ENCODE measurements at places on chromosomes 5 and 9.
A peak's percentile ranks its signal among the peaks of the same experiment; 100 is the strongest.

GRCh38 chr9:87214991-87215390 lies 267.7 kb upstream of the GAS1 start:
- DNase-seq: no peak

GRCh38 chr5:42228279-42228678 lies 195.0 kb upstream of the GHR start:
- DNase-seq: no peak

DNA sequence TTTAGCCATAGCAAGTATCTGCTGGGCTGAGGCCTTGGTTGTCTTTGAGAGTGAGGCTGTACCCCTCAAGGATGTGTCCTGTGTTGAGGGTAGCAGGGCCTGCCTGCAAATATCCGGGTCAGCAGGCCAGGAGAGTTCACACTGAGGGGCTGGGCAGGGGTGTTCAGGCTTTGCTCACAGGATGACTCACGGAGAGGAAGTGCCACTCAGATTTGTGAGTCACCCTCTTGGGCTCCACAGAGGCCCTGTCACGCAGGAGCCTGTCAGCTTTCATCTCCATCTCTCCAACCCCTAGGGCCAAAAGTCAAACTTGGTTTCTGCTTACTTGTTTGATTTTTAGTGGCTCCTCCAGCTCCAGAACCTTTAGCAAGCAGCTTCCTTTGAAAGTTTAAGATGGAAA lies 211.5 kb downstream of the SEC61B start:
- peak; percentile 95 for DNase-seq

DNA sequence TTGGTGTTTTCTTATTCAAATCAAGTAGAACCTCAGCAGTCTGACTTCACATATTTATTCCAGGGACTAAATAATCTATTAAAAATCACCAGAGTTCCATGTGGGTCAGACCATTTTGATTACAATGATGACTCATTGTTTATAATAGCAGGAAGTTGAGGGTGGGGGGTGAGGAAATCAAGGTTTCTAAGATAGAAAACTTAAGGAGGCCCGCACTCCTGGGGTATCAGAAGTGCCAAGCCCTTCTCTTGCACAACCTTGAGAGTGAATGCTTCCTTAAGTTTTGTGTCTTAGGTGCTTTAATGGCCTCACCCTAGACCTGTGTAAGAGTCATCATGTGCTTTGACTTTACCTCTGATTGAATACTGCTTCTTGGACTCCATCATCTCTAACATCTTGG lies 31.9 kb upstream of the NPR3 start:
- peak; percentile 23 for DNase-seq

GRCh38 chr9:83662933-83663332 lies 40.0 kb downstream of the IDNK start:
- no peak for DNase-seq

GRCh38 chr5:30102185-30102584 lies 1091.3 kb upstream of the CDH6 start:
- no peak for DNase-seq

GRCh38 chr9:89177012-89177943 lies 1.3 kb downstream of the SHC3 start:
- no peak for DNase-seq

GRCh38 chr9:125821078-125821477 lies 73.9 kb downstream of the PBX3 start:
- no peak for DNase-seq

- DNase-seq: no peak
These were observed 315.3 kb downstream of the GADD45G start for GRCh38 chr9:89920131-89920530.

DNA sequence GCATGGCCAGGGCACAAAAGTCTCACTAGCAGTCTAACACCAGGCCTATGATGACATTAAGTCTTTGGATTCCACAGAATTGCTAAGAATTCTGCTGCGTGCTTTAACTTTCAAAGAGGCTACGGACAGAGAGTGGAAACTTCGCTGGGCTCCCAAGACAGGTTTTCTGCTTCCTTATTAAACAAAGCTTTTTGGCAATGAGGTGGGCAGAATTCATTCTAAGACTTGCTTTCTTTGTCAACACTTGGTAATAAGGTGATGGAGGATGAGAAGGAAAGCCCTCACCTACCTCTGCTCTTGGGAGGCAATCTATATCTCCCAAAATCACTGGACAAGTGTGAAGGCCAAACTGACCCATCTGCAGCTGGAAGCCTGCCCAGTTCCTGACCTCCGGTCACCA lies 231.9 kb downstream of the ATPSCKMT start:
- no peak for DNase-seq

- peak; percentile 46 for DNase-seq
These were observed 21.5 kb upstream of the ARHGAP26 start for GRCh38 chr5:142748568-142749249.

DNA sequence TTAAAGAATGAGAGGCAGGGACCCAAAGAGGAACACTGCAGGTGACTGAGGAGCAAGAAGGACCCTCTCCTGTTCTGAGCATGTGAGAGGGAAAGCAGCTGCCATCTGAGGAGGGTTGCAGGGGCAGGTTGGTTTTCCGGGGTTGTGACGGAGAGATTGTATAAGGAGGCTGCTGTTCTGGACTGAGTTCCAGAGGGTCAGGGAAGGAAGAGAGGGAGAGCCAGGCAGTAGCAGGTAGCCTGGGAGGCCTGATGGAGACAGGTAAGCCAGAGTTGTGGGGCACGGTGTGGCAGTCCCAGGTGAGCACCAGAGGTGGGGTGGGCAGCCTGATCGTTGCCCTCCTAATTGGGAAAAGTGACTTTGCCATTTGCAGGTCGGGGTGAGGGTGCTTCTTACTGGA lies 9.8 kb downstream of the CCT5 start:
- DNase-seq: no peak

DNA sequence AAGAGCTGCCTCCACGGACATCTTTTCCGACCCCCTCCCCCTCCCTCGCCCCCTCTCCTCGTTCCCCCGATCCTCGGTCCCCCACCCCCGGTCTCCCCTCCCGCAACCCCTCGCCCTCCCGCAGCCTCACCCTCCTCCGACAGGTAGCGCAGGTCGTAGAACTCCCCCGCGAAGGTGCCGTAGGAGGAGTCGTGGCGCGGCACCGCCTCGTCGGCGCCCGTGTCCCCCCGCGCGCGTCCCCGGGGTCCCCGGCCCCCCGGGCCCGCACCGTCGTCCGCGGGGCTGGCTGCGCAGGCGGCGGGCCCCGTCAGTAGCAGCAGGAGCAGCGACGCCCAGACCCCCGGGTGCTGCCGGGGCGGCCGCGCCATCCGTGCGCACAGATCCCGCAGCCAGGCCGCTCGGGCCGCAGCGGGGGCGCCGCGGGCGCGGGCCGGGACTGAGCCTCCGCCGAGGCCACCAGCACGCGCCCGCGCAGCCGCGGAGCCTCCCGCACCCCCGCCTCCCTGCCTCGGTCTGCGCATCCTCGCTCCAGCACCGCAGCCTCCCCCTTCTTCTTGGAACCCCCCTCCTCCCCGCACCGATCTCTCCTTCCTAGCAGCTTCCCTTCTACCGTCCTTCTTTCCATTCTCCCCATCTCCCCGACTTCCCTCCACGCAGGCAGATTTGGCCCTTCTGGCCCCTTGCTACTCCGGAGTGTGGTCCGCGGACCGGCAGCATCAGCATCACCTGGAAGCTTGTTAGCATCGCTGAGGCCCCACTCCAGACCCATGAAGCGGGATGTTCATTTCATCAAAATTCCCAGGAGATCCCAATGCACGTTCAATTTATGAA lies at the start of gene FRRS1L:
TSS of gene FRRS1L (minus strand) at position 479 of the 831 bp plus-strand sequence. CDS start at position 368, 111 bp downstream.
- DNase-seq: no peak

DNA sequence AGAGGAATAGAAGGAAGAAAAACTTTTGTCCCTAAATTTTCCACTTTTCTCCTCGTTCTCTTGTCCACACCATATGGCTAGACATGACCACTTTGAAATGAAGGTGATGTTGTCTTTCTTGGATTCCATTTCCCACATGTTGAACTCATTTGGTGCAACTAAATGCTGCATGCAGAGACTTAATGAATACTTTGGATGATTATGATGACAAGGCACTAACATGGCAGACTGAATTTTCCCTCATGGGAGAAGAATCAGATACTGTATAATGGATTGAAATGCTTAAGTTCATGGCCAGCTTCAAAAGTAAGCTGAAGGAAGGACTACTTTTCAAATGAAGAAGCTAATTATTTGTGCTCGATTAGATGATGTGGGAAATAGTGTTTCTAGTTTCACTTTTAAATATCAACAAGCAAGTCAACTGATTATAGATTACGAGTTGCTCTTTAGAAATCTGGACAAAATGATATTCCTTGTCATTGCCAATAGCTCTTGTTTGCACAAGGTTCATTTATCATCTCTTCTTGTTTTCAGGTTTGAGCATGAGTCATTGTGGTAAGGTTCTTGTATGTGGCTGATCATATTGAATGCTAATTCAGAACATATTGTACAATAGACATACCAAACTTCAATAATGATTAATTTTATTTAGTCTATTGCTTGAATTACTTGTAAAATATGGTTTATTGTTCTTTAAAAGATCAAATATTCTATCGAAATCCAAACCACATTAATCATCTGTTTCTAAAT lies 501.3 kb upstream of the FTMT start:
- DNase-seq: peak; percentile 18

DNA sequence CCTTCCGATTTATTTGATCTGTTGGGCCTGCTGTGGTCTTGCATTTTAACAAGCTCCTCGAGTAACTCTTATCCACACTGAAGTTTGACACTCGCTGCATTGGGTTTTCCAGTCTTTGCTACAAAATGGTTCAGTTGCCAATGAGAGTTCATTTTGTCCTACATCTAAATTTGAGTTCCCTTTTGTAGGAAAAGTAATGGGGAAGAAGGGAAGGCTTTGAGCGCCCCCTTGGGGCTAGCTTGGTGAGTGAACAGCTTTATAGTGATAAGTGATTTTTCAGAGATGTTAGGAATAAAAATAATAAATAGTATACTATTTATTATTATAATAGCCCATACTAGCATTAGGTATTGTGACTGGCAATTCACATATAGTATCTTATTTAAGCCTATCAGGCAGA lies 89.9 kb upstream of the GNAQ start:
- peak; percentile 58 for DNase-seq

- DNase-seq: no peak
These were observed 58.0 kb downstream of the SH3GL2 start for GRCh38 chr9:17636821-17637220.

GRCh38 chr5:119378075-119378700 lies 22.4 kb downstream of the TNFAIP8 start:
- no peak for DNase-seq

DNA sequence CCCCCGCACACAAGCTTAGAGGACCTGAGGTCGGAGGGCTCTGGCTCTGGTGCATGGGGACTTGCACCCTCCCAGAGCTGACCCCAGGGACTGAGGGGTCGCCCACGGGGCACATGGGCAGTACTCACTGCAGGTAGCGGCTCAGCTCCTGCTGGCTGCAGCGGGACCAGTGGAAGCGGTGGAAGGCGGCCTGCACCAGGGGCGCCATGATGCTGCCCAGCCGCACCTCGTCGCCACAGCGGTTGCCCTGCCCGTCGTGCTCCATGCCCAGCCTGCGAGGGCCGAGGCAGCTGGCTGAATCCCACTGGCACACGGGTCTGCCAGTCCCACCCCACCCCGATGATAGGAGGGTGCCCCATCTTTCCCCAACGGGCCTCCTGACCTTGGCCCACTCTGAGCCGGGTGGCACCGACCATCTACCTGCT lies 93.8 kb downstream of the ZNF354C start:
- DNase-seq: no peak

DNA sequence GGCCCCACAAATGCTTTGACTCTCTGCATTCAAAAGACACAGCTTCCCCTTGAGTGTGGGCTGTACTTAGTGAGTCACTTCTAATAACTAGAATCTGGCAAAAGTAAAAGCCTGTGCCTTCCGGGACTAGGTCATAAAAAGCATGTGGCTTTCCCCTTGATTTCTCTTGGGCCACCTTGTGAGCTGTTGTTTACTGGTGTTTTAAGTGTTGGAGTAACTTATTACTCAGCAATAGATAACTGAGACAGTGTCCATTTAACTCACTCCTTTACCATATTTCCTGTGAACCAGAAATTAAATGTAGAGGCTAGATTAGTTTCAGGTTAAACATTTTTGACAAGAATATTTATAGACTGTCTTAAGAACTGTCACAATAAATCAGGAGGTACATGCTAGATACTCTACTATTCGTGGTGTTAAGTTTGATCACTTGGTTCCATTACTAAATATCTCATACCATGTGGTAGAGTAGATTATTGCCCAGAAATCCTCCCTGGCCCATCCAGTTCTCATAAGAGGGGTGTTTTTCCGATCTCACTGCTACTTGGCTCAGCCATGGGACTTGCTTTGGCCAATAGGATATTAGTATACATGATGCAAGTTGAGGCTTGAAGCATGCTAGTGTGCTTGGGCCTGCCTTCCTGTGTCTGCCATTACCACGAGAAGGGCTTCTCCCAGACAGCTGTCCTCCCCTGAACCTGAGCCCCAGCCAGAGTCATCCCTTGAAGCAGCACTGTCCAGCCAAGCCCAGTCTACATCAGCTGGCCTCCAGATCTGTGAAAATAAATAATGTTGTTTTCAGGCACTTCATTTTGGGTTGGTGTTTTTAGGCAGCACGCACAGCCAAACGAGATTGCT lies 10.4 kb upstream of the CMBL start:
- DNase-seq: peak; percentile 67

GRCh38 chr9:131673531-131673930 lies 66.3 kb downstream of the RAPGEF1 start:
- DNase-seq: no peak

DNA sequence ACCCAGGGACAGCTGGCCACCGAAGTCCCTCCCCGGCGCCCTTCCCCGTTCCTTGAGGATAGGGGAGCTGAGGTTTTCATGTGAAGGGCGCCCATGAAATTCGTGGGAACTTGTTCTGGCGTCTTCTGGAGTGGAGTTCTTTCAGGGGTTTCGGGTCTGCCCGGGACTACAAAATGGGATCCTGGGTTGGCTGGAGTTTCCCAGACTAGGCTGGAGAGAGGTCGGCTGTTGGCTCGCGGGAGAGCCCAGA lies 3.6 kb upstream of the RGMB start:
- DNase-seq: no peak

DNA sequence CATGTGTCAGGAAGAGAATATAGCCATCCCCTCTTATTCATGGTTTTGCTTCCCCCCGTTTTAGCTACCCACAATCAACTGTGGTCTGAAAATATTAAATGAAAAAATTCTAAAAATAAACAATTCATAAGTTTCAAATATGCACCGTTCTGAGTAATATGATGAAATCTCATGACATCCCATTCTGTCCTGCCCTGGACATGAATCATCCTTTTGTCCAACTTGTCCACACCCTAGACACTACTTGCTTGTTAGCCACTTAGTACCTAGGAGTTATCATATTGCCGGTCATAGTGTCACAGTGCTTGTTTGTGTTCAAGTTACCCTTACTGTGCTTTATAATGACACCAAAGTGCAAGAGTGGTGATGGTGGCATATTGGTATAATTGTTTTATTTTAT lies 113.5 kb downstream of the CAAP1 start:
- peak; percentile 41 for DNase-seq

GRCh38 chr9:76370396-76371023 lies 23.7 kb downstream of the RFK start:
- no peak for DNase-seq

- no peak for DNase-seq
These were observed 11.3 kb upstream of the GGTA1 start for GRCh38 chr9:121510766-121511550.
